ENCODE measurements at places on chromosomes 1 and 21.

DNA sequence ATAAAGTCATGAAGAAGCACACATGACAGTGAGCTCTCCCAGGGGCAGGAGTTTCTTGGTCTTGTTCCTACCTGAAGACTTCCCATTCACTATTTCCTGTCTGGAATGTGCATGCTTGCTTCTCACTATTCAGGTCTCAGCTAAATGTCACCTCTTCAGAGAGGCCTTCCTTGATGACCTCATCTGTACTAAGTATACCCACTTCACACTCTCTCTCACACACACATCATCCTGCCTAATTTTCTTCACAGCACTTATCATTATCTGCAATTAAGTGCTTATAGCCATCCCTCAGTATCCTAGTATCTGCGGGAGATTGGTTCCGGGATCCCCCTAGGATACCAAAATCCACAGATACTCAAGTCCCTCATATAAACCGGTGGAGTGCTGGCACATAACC is 146.4 kb upstream of the IVNS1ABP start:
- no peak for DNase-seq

DNA sequence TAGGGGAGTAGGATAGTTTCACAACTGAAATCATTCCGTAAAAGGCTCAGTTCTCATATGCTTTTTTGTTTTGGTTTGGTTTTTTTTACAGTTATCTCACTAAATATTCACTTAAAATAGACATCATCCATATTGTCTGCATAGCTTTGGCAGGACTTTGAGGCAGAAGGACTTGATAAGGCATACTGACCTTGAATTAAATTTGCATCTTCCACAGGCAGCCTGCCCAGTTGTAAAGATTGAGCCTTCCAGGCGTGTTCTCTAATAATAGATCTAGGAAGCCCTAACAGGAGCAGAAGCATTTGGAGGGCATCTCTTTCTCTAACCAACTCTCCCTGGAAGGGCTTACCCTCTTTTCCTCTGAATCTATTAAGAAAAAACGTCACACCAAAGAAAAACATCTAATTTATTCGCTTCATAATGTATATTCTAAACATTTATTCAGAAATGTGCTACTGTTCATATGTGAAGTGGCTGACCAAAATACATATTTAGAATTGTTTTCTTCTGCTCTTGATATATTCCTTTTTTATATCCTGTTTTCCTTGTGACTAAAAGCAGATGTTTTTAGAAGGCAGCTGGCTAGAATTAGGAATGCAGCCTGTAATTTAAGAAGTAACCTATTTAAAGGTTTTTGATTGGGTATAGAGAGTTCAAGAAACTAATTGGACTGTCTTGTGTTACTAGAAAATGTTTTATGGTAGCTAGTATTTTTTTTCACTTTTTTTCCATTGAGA is 20.2 kb downstream of the DESI2 start:
- DNase-seq: no peak

GRCh38 chr1:34199927-34200326 is 23.2 kb downstream of the C1orf94 start:
- no peak for DNase-seq

DNA sequence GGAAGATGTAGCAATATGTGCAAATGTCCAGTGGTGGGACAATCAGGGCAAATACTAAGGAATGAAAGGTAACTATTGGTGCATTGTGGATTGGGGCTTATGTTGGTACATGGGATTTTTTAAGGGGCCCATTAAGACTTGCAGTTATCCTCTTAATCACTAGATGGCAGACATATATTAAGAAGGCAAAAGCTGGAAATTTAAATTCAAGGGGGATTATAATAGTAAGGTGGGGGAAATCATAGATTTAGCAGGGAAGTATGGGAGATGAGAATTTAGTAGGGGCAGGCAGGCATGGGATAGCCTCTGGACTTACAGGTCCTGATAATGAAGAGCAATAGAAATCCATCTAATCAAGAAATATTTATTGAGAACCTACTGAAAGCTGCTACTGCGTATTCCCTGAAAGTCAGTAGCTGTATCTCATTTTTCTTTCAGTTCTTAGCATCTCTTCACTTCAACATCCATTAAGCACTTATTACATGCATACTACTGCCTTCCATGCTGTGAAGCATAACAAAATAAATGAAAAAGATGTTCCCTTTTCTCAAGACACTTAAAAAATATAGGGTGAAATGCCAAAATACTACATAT is 251.8 kb downstream of the CRB1 start:
- no peak for DNase-seq

DNA sequence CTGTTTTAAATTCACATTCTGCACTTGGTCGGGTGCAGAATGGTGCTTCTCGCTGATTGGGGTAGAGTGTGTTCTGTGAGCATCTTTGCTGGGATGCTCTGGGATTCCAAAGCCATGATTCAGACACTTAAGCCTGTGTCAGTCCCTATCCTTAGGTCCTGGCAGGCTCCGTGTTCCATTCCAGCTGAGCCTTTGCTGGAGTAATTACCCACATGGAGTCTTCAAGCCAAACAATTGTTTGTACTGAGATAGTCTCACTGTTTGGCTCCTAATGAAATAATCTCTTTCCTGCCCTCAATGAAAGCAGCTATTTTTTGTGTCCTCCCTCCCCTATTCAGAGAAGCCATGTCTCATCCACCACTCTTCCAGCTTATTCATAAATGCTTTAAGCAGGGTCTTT is 18.7 kb downstream of the SMAP2 start:
- DNase-seq: no peak

GRCh38 chr1:200260597-200261335 is 149.1 kb downstream of the ZNF281 start:
- DNase-seq: no peak

- DNase-seq: no peak
These were observed 66.8 kb upstream of the ASB17 start for GRCh38 chr1:75999034-75999433.

DNA sequence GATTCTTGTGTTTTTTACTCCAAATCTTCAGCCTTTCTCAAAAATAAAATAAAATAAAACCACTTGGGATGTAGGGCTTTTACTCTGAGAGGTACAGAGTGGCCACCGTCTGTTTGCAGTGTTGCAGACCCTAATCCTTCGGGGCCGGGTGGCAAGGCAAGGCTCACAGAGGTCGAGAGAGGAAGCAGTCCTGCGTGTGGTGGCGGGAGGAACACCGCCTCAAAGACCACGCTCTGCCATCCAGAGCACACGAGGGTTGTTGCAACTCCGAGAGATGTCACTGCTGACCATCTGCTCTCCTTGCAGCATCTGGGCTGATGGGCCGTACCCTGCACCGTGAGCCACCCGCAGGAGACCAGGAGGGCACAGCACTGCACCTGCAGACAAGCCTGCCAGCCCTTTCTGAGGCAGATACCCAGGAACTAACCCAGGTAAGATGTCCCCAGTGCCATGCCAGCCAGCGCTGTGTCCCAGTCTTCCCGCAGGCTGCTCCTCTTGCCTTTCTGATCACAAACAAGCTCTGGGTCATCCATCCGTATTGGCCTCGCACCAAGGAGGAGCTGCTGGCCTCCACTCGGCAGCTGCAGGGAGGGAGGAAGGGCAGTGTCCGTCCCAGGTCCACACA is 31.5 kb downstream of the SNAP47 start:
- DNase-seq: peak; percentile 57

DNA sequence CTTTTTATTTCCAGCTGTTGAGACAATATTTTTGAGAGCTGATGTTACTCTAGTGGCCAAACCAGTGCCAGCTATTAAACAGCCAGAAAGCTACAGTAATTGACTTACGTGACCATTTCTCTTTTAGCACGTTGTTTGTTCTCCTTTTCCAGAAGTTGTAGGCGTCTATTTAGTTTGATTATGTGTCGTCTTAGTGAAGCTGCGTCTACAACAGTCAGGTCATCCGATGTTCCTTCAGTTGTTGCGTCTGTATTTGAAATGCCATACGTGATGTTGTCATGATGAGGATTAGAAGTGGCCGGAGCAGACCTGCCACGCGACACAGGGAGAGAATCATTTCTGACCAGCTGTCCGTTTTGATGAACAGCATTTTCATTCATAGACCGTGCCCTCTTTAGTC is 38.2 kb downstream of the TMEM51 start:
- DNase-seq: no peak

DNA sequence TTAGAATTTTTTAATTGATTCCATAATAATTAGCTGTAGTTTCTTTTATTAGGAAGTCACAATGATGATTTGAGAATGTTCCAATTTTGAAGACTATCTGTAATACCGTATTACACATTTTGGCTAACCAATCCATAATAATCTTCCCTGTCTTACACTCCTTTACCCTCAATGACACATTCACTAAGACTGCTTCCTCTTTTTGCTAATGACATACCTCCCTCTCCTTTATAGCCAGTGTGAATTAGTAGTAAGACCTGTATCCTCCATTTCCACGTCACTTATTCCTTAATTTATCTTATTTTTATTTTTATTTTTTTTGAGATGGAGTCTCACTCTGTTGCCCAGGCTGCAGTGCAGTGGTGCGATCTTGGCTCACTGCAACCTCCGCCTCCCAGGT is 10.1 kb downstream of the KDM1A start:
- DNase-seq: no peak

DNA sequence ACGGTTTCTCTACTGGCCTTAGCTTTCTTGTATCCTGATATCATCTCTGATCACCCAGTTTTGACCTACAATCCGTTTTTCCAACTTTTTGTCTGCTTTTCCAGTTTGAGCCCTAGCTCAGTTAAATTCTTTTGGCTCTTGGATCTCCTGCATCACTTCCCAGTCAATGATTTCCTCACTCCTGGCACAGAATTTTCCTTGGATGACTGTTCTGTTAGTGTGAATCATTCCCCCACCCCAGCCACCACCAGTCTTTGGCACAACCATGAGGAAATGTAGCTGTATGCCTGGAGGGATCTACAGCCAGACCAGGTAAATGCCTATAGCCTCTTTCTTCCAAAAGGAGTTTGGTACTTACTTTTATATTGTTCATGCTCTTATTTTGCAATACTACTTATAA is 187.2 kb upstream of the PTGFR start:
- DNase-seq: no peak

- no peak for DNase-seq
These were observed 22.3 kb downstream of the MYBPH start for GRCh38 chr1:203153051-203153988.

DNA sequence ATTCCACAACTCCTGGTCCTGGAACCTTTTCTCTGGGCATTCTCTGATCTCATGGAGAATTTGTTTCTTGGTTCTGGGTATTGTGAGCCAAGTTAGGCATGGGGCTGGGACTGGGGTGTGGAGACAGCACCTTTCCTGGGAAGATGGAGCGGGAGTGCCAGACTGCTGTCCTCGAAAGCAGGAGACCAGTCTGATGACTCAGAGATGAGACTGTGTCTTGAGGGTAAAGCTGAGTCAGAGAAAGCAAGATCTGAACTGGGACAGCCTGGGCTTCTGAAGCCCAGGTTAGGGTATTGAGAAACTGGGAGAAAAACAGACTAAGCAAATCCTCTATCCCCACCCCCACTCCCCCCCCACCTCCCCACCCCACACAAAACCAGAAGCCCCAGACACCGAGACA is 2.2 kb upstream of the KANK4 start:
- no peak for DNase-seq

- DNase-seq: no peak
These were observed 7.9 kb downstream of the PTGER3 start for GRCh38 chr1:71039661-71040262.

DNA sequence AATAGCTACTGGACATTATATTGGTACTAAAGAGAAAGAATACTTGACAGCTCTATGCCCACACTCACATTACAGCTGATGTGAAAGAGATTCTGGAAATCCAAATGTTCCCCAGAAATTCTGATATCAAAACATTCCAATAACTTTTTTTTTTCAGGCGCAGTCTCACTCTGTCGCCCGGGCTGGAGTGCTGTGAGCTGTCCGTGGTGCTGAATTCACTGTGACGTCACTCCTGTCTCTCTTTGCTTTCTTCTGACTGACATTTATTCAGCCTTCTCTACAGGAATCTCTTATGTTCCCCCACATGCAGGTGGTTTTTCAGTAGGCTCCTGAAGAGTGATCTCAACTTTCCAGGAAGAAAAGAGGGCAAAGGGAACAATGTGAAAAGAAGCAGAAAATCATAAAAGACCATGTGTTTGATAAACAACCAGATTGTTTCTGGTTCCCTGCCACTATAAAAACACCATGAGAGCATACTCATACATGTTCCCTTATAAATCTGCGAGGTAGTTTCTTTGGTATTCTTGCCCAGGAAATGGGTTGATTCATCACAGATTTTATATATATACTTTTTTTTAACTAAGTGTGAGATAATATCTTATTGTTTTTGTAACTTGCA is 6.2 kb downstream of the S100A7A start:
- peak; percentile 76 for DNase-seq

DNA sequence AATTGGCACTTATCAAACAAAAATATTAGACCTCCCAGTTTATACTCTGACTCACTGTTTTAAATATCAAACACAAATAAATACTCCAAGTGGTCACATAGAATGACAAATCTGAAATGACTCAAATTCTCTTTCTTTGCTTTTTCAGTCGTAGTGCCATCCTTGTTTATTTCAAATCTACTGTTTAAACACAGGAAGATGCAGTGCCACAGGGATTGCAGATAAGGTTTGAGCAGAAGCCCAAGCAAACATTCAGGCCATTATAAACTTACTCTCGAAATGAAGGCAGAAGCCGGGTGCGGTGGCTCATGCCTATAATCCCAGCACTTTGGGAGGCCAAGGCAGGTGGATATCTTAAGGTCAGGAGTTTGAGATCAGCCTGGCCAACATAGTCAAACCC is 255.4 kb upstream of the PLXNA2 start:
- no peak for DNase-seq

GRCh38 chr1:165616054-165616612 is 14.9 kb upstream of the MGST3 start:
- no peak for DNase-seq

- no peak for DNase-seq
These were observed 65.8 kb downstream of the LRRN2 start for GRCh38 chr1:204619721-204620120.

DNA sequence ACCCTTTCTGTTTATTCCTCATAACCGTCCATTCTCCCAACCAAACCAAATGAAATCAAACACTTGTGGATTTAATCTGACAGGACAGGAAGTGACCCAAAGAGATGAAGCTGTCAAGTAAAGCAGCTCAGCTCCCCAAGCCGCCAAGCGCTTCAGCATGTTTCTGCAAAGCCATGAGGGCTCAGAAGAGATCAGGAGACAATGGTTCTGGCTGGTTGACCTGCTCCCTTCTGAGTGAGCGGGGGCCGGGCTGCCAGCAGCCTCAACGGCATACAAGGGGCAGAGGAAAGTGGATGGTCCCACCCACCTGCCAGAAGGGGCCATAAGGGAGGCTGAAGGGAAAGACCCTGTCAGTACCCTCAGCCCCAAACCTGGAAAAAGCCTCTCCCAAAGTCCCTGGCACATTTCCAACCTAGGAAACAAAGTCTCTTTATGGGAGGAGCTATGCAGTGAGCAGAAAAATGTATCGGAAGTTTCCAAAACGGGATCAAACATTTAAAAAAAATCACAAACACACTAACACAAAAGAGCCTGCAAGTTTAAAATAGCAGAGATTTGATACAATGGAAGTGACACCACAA is 45.4 kb downstream of the SLC45A1 start:
- no peak for DNase-seq

GRCh38 chr1:36565576-36566501 is 83.1 kb upstream of the CSF3R start:
- DNase-seq: no peak

All from stimulated activated effector memory CD8-positive, alpha-beta T cell treated with anti-CD3 and anti-CD28 coated beads, Interleukin-12 subunit alpha, Interleukin-12 subunit beta, amount 100 ng/mL, for 72 hours (primary cell).